ENCODE measurements at places on chromosomes 2 and 18.
A peak's percentile ranks its signal among the peaks of the same experiment; 100 is the strongest.

DNA sequence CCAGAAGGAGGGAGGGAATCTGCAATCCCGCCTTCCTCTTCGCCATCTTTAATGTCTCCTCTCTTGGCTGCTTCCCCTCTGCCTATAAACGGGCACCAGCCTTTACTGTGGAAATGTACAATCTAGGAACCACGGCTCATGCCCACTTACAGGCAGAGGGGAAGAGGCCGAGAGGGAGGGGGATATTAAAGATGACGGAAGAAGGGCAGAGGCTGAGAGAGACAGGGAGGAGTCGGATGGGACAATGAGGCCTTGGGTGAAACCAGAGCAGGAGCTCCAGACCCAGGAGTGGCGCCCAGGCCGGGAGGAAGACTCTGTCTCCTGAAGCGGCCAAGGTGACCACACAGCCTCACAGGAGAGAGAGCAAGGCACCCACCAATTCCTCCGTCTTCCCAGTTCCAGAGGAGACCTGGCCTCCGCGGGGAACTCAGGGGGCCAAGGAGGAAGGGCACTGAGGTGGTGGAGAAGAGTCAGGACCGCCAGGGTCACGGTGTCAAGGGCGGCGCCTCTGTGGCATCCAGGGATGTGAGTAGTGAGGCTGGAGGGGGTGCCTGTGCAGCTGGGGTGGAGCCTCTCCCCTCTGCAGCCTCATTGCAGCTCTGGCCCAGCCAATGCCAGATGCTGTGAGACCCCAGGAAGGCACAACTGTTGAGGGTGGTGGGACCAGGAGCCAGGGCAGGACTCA, 67.8 kb downstream of the CIB4 start:
- DNase-seq, result no peak

DNA sequence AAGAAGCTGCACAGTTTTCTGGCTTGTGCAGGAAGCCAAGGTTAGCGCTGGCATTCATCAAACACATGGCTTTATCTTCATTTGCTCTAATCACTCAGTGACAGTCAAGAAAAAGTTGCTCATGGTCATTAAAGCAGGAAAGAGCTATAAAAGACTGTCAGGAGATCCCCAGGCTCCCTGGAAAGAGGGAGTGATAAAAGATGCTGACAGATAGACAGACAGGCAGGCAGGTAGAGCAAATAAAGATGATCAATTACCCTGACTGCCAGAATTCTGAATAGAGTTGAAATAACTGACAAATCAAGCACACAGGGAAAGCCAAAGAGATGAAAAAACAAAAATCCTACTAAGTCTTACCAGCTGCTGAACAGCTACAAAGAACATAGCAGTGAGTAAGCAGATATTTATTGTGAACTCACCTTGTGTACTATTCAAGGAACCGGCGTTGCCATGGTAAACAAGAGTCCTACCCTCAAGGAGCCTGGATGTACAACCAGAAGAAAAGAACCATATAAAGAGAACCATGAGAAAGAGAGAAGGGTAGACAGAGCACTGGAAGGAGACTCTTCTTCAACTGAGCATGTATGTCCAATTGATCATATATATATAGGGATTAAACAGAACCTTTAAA, 68.0 kb downstream of the RNF152 start:
- DNase-seq, result no peak

DNA sequence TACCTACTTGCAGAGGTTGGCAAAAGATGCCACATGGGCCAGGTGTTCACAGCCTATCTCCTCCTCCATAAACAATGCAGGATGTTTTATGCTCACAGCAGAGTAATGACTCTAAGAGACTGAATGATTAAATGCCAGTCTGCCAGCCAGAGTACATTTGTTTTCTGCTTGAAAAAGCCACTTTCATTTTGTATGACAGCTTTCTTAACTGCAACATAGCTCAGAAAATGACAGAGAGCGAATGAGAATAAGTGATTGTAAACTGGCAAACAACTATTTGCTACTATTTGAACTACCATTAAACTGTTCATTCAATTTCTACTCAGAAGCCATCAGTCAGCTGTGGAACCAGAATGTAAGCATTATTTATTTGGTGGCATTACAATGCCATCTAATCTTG, 50.6 kb upstream of the DCC start:
- no peak for DNase-seq

GRCh38 chr2:146386096-146386495, 1458.7 kb upstream of the ACVR2A start:
- DNase-seq, result no peak

GRCh38 chr18:48831802-48832201, 119.0 kb downstream of the SMAD7 start:
- no peak for DNase-seq

DNA sequence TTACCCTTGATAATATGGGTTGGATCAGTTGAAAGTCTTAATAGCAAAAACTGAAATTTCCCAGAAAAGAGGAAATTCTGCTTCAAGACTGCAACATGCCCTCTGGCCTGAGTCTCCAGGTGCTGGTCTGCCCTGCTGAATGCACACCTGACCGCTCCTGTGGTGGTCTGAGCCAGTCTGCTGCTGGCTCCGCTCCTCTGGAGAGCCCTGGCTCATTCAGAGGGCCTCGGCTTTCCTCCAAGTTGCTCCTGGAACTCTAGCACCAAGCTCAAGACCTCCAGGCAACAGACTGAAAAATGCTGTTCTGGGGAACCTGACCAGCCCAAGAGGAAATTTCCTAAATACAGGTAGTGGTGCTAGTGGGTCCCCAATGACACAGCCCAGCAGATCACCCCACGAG, 64.8 kb downstream of the DIPK1C start:
- DNase-seq, result no peak

GRCh38 chr2:11757101-11757500, 10.7 kb downstream of the LPIN1 start:
- DNase-seq, result no peak

- DNase-seq, result no peak
These were observed 59.2 kb downstream of the METTL4 start for GRCh38 chr18:2512059-2512458.

DNA sequence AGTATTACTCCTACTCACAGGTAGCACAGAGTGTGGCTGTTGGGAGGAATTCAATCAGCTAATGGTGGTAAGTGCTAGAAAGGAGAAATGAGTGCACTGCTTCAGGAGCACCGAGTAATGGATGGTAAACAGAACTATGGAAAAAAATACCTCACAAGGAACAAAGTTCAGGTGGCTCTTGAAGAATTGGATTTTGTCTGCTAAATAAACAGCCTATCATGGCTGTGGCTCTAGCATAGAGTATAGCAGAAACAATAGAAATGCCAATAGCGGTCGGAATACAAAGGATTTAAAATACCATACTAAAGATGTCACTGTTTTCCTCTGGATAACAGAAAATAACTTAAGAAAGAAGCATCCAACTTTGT, 482.5 kb downstream of the NUP35 start:
- DNase-seq, result no peak

GRCh38 chr2:174794851-174795374, 30.6 kb upstream of the CHRNA1 start:
- no peak for DNase-seq

- no peak for DNase-seq
These were observed 40.0 kb downstream of the TTC32 start for GRCh38 chr2:19861813-19862212.

DNA sequence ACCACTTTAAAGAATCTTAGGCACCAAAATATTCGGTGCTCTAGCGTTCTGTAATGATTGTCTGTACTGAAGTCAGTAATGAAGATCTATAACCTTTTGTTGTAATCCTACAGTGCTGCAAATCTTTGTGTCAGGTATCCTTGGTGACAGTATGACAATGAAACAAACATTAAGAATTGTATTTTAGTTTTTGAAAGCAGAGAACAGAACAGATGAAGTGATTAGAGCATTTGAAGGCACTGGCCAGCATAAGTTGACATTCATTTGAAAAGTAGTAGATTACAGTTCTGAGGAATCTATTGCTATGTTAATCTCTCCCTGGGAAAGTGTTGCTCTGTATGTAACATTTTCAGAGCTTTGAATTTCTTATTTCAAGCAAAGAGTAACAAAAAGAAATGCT, 451.2 kb downstream of the NUP35 start:
- DNase-seq, result no peak

GRCh38 chr18:6626457-6626856, 103.1 kb upstream of the ARHGAP28 start:
- DNase-seq, result no peak

DNA sequence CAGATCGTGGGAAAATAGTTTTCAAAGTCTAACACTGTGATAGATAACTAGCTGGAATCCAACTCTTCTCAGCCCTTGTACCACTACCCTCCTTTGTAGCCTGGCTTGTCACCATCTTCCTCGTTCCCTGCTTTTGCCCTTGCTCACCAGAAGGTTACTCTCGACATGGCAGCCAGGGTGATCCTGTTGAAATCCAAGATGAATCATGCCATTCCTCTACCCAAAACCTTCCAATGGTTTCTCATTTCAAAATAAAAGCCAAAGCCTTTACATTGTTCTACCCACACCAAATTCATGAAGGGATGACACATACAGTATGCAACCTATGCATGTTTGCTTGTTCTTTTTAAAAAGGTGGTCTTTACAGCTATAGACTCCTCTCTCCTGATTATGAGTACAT, 45.7 kb downstream of the STAT4 start:
- no peak for DNase-seq

GRCh38 chr2:186518291-186518690, 32.2 kb downstream of the ZC3H15 start:
- DNase-seq, result no peak

DNA sequence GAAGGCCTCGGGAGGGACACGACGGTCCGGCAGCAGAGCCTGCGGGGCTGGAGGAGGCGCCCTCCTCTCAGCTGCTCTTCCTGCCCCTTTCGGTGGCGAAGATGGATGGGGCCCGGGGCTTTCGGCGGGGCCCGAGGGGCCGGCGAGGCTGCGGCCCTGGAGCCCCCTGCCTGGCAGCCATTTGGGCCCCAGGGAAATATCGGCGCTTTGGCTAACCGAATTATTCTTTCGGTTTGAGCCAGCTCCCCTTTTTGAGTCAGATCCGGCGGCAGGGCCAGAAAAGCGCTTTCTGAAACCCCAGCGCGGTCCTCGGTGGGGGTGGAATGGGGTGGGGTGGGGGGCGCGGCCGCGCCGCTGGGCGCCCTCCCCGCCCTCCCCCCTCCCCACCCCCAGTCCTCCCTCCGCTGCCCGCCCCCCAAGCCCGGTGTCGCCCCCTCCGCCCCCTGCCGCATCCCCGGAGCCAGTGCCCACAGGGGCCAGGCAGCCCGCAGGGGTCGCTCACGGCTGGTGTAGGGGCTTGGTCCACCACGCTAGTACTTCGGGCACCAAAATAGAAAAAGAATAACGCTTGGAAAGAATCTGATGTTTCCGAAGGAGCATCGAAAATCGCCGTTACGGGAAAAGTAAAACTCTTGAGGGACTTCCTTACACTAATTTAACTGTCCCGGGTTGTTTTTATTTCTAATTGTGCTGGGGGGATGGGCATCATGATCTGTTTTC, 9.1 kb upstream of the ARID5A start:
- peak; percentile 53 for DNase-seq

- DNase-seq, result no peak
These were observed 164.9 kb upstream of the AGAP1 start for GRCh38 chr2:235328991-235329390.

DNA sequence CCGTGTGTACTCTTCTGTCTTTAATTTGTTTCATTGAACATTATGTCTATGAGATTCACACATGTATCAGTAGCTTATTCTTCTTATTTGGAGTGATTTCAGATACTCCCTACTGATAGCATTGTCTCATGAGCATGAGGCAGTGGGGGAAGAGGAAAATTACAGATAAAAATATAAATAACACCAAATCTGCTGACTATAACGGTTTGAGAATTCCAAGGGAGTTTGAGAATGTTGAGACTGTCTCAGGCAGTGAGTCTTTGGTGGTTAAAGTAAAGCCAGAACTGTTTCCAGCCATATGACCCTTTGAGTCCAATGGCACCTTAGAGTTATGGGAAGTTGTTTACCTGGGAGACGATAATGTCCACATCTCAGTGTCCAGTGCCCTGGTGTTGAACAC, 72.5 kb upstream of the KCNE4 start:
- DNase-seq, result no peak

GRCh38 chr18:53142005-53142404, 802.0 kb downstream of the DCC start:
- DNase-seq, result no peak

DNA sequence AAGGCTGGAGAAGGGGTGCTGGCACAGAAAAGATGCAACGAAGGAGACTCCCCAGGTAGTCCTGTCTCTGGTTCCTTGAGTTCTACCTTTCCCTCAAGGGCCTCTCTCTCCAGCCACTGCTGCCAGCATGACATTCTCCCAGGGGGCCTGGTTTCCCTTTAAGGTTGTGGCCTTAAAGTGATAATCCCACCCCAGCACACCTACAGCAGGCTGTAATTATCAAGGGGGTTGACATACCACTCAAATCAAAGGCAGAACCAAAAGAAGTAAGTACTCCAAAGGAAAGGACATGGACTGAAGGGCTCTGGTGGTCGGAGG, 127.4 kb upstream of the MSH6 start:
- no peak for DNase-seq

DNA sequence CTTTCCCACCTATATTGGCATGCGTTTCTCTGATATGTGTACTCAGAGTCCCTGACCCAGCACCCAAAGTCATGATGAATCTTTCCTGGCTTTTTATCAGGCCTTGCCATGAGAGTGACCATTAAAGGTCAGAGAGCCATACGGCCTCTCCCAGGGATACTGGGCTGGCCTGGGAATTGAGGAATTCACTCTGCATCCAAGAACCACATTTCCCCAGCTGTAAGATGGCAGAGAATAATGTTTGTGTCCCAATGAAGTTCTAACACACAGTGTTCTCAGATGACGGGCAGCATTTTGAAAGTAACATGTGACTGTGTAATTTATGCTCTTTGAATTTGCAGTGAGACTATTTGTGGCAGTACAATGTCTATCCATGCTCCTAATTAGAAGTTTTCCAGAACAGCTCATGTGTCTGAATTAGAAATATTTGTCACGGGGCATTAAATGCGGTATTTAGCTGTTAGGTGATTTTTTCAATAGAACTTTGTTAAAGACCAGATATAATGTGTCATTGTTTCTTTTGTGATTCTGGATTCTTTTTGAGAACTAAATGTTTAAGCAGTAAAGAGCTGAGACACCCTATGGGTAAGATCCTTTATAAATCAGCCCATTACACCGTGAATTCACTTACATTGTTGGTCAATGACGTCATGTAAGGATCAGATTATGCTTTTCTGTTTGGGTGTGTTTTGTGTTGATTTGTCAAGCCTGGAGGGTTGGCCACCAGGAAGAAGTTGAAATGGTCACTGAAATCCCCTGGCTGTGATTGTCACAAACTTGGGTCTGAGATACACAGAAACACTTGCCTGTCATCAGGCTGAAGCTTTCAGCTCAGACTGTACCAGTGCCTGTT, 7.3 kb upstream of the SLC3A1 start:
- no peak for DNase-seq

- no peak for DNase-seq
These were observed 104.7 kb upstream of the FAM117B start for GRCh38 chr2:202530038-202530437.

DNA sequence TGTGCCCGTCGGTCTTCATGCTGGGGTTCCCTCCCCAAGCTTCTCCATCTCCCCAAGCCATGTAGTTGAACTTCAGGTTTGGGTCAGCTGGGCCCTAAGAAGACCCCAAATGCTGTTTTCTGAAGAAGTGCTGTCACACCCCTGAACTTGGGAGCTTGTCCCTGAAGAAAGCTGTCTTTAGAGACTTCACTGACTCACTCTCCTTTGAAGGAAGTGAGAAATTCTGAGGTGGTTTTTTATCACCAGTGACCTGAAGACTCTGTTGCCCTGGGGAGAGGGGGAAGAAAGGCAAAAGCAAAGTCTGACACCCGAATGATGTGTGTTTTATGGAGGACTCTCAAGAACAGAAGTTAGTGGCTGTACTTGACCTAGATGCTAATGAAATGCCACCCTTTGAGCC, 83.6 kb upstream of the BCL2L11 start:
- no peak for DNase-seq
